ENCODE measurements at places on chromosomes 1 and 21.

DNA sequence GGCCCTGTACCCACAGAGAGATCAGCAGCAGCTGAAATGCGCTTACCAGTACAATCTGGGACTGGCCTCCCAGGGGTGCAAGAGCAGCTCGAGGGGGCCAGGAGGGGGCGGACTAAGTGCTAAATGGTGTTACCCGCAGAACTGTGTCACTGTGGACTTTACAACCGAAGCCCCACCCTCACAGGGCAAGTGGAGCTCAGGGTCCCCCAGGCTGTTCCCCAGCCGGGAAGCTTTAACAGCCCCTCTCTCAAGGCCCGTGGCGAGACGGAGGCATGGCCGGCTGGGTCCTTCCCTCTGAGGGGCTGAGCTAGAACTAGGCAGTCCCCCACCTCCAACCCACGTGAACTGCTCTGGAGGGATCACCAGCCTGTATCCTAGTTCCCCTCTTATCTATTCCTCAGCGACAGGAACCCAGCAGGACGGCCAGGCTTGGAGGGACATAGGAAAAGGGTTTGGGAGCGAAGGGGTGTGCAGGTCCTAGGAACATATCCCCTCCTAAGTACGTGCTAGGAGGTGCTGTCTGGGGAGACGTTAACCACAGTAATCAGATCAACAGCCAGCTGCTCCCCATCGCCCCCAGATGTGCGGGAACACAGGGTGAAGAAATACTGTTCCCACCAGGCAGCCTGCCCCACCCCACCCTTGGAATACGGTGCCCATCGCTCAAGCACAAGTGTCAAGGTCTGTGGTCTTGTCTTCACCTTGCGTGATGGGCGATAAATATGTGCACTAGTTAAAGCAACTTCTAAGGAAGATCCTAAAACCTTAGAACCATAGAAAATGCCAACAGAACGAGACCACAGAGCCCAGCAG lies 24.4 kb downstream of the ZBTB17 start:
- peak; percentile 26 for DNase-seq

- DNase-seq, result no peak
These were observed 60.1 kb downstream of the SDCCAG8 start for GRCh38 chr1:243315893-243316292.

GRCh38 chr1:154941333-154942013 lies 5.0 kb upstream of the PMVK start:
- no peak for DNase-seq

DNA sequence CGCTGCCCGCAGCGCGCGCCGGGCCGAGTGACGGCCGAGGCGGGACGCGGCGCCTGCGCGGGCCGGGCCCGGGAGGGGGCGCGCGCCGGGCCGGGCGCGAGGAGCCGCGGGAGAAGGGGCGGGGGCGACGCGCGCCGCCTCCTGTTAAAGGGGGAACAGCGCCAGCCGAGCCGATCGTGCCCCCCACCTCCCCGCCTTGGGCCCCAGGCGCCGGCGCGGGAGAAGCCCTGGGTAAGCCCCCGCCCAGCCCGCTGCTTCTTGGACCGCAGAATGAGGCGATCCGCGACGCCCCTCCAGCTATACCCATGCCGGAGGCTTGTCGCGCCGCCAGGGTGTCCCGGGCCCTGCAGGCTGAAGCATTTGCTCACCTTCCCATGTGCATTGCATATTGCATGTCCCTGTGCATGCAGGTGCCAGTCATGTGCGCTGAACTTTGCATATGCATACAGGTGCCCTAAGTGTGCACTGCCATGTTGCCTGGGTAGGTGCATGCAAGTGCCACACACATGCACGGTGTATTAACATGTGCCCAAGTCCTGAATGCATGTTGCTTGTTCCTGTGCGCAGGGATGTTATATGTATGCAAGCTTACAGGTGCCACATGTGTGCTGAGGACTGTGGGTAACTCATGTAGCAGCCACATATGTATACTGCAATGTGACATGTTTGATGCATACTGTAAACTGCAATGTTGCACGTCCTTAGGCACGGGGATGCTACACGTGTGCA lies at the start of gene ADGRB2:
Gene ADGRB2, minus strand, starts transcription at position 29 of the 729 bp plus-strand sequence. CDS start 7,119 bp downstream, outside the sequence.
- no peak for DNase-seq

GRCh38 chr1:83996621-83997020 lies 2.3 kb downstream of the TTLL7 start:
- DNase-seq, result no peak

GRCh38 chr1:89354205-89354604 lies 9.7 kb upstream of the GBP6 start:
- DNase-seq, result peak; percentile 52

GRCh38 chr1:15328351-15329103 lies 81.2 kb upstream of the EFHD2 start:
- DNase-seq, result no peak

- DNase-seq, result no peak
These were observed 12.9 kb downstream of the AHDC1 start for GRCh38 chr1:27590917-27591508.

DNA sequence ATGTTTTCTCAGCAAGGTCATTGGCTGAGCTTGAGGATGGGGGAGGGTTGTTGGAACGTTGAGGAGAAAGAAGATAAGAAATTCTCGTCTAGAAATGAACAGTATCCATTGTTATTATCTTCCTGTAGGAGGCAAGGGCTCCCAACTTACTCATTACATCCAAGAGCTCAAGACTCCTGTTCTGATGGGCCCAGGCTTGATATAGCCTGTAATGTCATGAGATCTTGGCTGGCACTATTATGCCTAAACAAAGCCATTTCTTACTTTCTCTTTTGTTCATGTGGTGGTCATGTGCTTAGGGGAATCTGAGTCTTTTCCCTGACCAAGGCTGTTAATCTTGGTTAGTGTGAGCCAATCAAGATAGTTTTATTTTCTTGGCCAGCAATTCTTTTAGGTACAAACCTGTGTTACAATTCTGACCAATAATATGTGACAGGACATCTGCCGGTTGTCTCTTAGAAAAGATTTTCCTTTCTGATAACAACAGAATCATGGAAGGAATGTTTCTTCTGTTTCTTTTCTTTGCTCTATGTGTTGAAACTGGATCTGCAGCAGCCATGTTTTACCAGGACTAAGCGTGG lies 15.2 kb upstream of the IGSF3 start:
- DNase-seq, result no peak

GRCh38 chr21:26788790-26789189 lies 56.4 kb downstream of the ADAMTS1 start:
- DNase-seq, result no peak

- no peak for DNase-seq
These were observed 5.4 kb upstream of the SIM2 start for GRCh38 chr21:36693489-36694030.

- no peak for DNase-seq
These were observed 207.1 kb upstream of the KCTD3 start for GRCh38 chr1:215360031-215360430.

- DNase-seq, result no peak
These were observed 58.1 kb downstream of the PRKCZ start for GRCh38 chr1:2108213-2108876.

- DNase-seq, result no peak
These were observed 14.8 kb upstream of the TMEM222 start for GRCh38 chr1:27306892-27307761.

- DNase-seq, result no peak
These were observed 57.7 kb downstream of the VWA5B1 start for GRCh38 chr1:20348326-20348915.

GRCh38 chr1:230267338-230268065 lies 158.6 kb downstream of the PGBD5 start:
- DNase-seq, result no peak

DNA sequence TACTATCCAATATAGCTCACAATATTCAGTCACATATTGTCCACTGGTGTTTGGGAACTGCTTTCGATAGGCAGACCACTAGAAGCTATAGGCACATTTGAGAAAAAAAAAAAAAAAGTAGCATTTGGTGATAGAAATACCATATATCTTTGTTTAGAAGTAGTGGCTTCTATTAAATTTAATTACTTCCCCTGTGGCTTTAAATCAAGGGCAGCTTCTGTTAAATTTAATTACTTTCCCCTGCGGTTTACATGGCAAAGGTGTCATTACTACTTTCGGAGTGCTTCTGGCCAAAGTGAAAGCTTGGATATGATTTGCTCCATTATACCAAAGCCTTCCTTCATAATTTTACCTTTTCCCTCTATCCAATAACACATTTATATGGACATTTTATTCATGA lies 229.9 kb downstream of the TTLL7 start:
- DNase-seq, result no peak

GRCh38 chr1:12593621-12594066 lies 24.4 kb downstream of the DHRS3 start:
- DNase-seq, result no peak

- peak; percentile 41 for DNase-seq
These were observed 45.3 kb upstream of the ARHGEF10L start for GRCh38 chr1:17494114-17494729.

GRCh38 chr21:45570071-45570470 lies 27.8 kb upstream of the SLC19A1 start:
- DNase-seq, result no peak
